ENCODE measurements at places on chromosomes 2 and 18. TPM values are rescaled to one million over a fixed set of nuclear protein-coding genes. Genes with fewer than 3 reads are reported as not detected.

OTX1 gene
- 0.59 TPM for total RNA-seq

DSG4 gene
- total RNA-seq, result not detected

- peak; percentile 71 for DNase-seq
These were observed 63.9 kb upstream of the TUBA3E start for GRCh38 chr2:130261970-130262760.

DNA sequence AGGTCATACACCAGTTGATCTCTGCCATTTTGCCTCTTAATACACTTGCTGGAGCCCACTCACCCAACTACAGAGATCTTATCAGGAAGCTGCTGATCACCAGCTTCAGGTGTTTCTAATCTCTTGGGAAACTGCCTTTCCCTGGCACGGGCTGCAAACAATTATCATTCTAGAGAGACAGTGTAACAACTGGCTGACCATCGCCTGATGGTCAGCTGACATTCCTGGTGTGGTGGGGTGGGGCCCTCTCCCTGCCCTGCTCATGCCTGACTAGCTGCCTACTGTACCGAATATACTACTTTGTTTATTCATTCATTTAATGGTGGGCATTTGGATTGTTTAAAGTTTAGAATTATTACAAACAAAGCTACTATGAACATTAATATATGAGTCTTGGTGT lies 311.5 kb downstream of the CBLN2 start:
- DNase-seq, result no peak

DNA sequence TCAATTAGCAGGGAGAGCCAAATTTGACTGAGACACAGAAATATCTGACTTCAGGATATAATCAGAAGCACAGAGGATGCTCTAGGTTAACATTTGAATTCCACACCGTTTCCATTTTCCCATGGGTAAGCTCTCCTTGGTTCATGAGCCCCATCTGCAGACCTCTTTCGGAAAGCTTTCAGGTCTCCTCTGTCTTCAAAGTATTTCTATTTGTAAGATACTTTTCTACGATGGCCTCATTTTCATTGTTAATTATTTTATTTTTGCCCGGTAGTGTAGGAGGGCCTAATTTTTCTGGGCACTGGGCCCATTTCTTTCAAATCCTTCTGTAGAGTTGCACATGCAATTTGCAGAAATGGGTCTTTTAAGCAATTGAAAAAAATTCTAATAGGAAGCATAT lies 53.8 kb downstream of the LRPPRC start:
- DNase-seq, result no peak

All from M059J (cell line).